ENCODE measurements at places on chromosomes 3 and 15.

GRCh38 chr15:41490355-41490754 lies 3.3 kb upstream of the ITPKA start:
- no peak for DNase-seq

GRCh38 chr15:88120026-88120425 lies 136.5 kb downstream of the NTRK3 start:
- no peak for DNase-seq

DNA sequence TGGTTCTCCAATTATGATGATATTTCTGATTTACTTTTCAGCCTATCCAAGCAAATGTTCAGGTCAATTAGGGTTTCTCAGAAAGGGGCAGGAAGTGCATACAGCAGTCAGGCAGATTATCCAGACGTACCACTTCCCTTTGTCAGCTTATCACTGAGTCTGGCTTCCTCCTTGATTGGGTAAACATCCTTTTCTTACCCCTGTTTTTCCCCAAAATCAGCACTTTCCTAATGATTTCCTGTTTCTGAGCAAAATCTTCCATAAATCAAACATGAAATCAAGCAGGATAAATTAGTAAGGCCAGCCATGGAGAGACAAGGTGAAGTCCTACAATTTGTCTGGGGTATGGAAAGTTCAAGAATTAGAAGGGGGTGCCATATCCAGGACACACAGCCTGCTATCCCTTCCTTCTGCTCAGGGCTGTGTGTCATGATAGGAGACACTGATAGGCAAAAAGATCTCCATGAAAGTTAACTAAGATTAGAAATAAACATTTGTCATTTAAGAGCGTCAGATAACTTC lies 29.0 kb downstream of the ADIPOQ start:
- DNase-seq, result no peak

DNA sequence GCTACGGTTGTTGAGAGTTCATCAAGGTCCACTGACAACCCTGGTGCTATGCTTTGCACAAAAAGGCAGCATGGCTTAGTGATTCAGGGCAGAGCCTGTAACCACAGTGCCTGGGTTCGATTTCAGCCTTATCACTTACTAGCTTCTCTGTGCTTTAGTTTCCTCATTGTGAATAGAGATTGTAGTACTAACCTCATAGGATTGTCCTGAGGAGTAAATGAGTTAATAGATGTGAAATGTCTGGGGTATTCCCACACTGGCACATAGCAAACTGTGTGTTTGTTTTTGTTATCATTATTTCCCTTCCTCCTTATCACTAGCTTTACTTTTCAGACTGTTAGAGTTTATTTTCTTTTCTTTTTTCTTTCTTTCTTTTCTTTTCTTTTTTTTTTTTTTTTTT lies 16.3 kb downstream of the CRTAP start:
- no peak for DNase-seq

DNA sequence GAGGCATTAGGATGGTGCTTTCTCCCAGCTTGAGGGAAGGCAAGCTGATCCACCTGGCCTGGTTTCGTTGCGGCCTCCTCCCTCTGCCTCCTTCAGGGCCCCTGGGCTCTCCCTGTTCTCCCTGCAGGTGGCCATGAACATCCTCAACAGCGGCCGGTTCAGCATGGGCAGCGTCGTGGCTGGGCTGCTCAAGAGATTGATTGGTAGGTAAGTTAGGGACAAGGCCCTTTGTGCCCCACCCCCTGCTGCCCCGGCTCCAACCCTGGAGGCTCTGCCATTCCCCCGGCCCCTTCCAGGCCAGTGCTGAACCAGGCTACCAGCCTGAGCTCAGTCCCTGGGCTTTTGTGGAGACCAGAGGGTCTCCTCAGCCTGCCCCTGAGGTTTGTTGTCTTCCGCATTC lies 23.0 kb downstream of the ACAD9 start:
- no peak for DNase-seq

DNA sequence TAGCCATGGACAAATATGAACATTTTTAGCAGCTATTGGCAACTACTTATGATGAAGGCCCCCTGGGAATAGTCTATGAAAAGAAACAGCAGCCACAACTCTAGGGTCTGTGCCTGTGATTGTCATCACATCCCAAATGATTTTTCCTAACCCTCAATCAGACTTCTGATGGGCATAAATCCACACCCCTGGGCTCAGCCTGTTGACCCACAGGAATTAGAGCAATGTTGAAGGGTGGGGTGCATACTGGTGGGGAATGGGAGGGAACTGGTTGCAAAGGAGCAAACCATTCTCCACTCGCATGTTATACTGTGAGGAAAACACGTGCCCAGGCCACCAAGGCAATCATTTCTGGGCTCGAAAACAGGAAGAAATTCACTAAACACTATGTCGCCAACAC lies 106.5 kb upstream of the CTNNB1 start:
- no peak for DNase-seq

GRCh38 chr3:190514413-190515153 lies 698 bp downstream of the IL1RAP start:
- peak; percentile 44 for DNase-seq

DNA sequence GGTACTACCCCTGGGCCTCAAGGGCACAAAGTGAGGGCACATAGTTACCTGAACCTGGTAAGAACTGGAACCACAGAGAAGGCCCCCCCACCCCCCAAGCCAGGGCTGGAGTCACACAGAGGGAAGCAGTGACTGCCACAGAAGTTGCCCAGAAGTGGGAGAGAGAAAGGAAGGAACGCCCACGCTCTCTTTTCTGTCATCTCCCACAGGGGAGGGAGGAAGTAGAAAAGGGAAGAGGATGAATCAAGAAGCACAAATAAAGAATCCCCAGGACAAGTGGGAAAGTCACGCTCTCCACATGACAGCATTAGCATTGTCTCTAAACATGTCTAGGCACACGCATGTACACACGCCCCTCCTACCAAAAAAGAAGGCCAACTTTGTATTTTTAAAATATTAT lies 114.7 kb upstream of the FRMD4B start:
- no peak for DNase-seq

DNA sequence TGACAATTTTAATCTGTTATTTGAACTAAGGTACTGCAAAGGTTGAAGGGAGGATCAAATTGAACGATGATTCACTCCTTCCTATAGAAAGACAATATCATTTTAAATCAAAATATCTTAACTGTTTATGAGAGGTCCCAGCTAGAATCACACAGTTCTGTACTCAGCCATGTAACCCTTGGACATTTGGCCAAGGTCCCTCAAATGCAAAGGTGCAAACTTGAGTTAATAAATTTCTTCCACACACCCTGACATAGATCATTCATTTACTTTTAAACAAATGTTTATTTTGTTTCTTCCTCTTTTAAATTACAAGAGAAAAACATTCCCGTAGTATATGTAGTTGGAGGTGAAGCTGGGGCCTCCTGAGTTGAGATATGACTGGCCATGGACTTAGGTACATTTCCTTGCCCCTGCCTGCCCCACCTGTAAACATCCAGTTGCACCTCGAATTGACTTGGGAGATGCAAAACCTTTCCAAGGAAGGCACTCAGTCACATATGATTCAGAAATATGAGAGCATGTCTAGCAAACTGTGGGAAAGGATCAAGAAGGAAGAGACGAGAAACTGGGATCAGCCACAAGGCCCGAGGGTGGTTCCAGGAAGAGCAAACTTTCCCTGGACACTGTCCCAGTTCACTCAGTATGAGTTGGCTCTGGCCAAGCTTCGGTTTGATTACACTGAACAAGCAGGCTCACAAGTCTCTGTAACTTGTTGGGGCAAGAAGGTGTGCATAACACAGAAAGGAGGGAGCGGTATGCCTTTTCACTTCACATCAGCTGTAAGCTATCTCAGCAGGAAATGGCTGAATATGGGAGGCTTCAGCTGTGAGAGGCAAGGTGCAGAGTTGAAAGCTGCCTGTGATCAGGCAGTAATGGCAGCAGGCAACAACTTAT lies 6.7 kb downstream of the TNFSF10 start:
- DNase-seq, result no peak

GRCh38 chr3:78569804-78570203 lies 1198.0 kb downstream of the ROBO1 start:
- peak; percentile 2 for DNase-seq

DNA sequence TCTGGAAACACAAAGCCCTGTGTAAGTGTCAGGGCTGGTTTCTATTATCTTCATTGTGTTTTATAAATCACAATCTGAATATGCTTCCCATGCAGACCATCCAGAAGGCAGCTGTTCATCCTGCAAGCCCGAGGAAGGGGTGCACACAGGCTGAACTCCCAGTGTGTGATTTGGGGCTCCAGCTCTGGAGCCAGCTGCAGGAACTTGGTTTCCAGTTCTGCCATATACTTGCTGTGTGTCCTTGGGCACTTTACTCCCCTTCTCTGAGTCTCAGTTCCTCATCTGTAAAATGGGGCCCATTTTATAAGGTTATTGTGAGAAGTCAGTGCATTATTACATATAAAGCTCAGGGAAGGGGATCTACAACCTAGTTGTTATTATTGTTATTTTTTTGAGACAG lies 22.6 kb downstream of the CYP8B1 start:
- no peak for DNase-seq

DNA sequence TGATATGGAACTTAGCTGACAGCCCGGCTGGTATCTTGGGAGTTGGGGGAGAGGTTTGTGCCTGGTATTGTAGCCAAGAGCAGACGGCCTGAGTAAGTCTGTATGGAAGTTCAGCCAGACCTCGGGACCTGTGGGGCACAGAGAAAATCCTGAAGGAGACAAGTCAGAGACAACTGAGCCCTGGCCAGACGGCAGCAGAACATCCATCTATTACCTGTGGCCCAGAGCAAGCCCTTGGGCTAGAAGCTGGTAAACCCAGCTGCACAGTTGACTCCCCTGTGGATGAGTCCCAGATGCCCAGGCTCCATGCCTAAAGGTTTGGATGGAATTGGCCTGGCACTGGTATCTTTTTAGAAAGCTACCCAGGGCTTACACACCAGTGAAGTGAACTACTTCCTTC lies 70.4 kb upstream of the DLG1 start:
- DNase-seq, result no peak

DNA sequence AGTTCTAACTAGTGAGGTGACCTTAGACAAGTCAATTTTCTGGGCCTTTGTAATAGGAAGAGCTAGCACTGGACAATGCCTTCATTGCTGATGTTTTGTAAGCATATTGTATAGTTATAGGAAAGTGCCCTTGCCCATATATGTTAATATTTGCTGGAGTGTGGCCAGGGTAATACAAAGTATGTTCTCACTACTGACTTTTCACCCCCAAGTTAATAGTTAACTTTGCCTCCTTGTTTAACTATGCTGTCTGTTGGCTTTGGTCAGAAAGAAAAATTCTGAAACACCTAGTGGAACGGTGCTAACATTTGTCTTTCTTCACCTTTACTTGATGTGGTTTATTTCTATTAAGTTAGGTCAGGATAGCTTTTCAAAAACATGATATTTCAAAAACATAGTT lies 287.4 kb upstream of the CTNNB1 start:
- DNase-seq, result no peak

- peak; percentile 6 for DNase-seq
These were observed 110.1 kb downstream of the DNAH12 start for GRCh38 chr3:57434041-57434440.

- DNase-seq, result no peak
These were observed 396.6 kb downstream of the EPHB1 start for GRCh38 chr3:135191708-135192107.

GRCh38 chr3:31106912-31107311 lies 212.5 kb upstream of the GADL1 start:
- DNase-seq, result no peak

- DNase-seq, result no peak
These were observed 42.1 kb downstream of the ZBTB38 start for GRCh38 chr3:141410408-141410807.

DNA sequence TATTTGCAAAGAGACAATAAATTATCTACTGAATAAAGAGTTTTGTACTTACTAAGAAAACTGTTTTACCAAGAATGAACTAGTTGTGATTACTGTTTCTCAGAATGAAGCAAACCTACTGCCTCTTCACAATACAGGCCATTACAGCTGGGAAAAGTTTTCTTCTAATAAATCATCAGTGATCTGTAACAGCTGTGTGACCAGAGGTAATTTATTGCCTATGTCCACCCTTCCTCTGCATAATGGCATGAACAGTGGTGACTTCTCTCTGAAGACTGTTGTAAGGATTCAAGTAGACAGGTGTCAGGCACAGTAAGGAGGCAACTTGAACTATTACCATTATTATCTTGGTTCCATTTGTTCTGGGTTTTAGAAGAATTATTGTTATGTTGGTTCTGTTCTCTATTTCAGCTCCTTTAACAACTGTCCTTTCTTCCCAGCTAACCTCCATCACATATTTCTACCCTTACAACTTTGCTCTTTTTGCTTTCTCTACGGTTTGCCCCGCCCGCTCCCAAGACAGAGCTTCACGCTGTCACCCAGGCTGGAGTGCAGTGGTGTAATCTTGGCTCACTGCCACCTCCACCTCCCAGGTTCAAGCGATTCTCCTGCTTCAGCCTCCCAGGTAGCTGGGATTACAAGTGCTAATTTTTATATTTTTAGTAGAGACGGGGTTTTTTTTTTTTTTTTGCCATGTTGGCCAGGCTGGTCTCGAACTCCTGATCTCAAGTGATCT lies 51.5 kb downstream of the PRKAR2A start:
- no peak for DNase-seq

DNA sequence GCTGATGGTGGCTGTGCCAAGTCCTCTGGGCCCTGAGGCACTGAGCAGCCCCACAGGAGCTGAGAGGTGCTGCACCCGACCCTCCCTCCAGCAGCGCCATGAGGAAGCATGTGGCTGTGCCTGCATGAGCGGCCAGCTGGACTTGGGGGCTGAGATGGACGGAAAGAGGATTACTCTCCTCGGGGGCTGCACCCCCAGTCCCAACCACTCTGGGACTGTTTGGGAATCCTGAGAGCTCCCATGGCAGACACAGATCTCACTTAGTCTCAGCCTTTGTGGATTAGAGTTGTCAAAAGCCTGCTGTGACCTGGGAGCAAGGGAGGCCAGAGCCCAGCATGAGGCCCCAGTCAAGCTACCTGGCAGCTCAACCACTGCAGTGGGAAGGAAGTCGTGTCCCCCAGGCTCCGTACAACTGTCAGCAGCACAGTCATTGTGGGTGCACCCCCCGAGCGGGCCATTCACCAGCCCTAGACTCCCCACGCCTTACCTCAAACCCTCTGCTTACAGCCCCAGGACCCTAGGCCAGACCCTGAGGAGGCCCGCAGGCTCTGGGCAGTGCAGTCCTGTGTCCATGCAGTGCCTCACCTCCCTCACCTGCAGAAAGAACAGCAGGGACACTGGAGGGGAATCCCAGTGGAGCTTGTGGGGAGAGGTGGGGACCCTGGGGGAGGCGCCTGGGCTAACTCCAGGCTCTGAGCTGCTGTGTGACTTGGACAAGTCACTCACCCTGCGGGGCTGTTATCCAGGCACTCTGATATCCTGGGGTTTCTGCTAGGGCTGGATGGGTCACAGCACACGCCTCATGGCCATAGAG lies 17.1 kb downstream of the PRR23E start:
- no peak for DNase-seq

GRCh38 chr15:68151277-68151676 lies 53.9 kb downstream of the CALML4 start:
- DNase-seq, result no peak

- peak; percentile 16 for DNase-seq
These were observed 69.6 kb downstream of the LRTM1 start for GRCh38 chr3:54858093-54858785.

DNA sequence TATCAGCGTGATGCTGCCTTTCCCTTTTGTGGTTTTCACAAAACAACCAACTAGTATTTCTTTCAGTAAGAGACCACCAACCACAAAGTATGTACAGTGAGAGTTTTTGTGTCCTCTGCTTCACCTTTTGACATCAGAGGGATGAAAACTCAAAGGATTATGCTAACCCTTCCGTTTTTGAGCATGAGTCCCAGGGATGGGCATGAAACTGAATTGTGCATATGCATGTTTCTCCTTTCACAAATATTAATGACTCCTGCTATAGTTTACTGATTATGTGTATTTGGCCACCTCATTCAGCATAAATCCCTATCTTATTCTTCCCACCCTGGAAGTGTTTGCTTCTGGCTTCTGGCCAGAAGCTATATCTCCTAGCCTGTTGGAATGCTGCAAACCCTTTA lies 59.2 kb downstream of the RSRC1 start:
- no peak for DNase-seq

Measured in nephron progenitor cell (in vitro differentiated cells).